Kidney (tissue), 22 donors: ENCODE measurements at places on chromosomes 2 and 18. TPM values are rescaled to one million over a fixed set of nuclear protein-coding genes. Genes with fewer than 3 reads are reported as not detected.

The ALK gene
- polyA plus RNA-seq = not detected

The ENOSF1 gene
- polyA plus RNA-seq = 110 TPM

The HRH4 gene
- not detected for polyA plus RNA-seq

The ACADL gene
- 15.7 TPM for polyA plus RNA-seq

The DSC2 gene
- polyA plus RNA-seq = 4.1 TPM

The RNF152 gene
- polyA plus RNA-seq = 37.6 TPM

The PKP4 gene
- 120 TPM for polyA plus RNA-seq

GRCh38 chr2:216428618-216429350, 16.5 kb downstream of the SMARCAL1 start:
- no peak for DNase-seq

DNA sequence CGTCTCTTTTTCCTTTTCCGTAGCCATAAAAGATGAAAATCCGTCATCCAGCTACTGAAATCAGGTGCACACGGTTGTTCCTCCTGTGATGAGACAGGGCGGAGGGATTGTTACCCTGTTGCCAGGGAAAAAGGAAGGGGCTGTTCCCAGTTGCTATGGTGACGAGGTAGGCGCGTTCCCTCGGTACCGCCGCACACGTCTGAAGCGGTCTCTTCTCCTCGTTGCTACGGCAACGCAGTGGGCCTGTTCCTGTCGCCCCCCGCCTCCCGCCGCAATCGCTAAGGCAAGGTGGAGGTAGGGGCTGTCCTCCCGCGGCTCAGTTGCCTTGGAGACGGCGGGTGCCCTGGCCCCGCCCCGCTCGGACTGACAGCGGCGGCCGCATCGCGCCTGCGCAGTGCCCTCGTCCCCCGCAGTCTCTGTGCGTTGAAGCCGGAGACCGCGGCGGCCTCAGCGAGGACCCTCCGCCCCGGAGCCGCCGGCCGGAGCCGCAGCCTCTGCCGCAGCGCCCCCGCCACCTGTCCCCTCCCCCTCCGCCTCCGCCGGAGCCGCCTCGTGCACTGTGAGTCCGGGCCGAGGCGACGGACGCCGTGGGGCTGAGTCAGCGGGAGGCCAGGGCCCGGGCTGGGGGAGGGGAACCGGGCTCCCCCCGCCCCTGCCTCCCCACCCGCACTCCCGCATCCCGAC, at the start of gene MAPRE3:
TSS of gene MAPRE3 (plus strand) at position 394 of the 684 bp plus-strand sequence. CDS start 51,582 bp downstream, outside the sequence.
- peak; percentile 92 for DNase-seq

- no peak for DNase-seq
Observed at GRCh38 chr2:2787301-2787907, 456.3 kb upstream of the MYT1L start.

DNA sequence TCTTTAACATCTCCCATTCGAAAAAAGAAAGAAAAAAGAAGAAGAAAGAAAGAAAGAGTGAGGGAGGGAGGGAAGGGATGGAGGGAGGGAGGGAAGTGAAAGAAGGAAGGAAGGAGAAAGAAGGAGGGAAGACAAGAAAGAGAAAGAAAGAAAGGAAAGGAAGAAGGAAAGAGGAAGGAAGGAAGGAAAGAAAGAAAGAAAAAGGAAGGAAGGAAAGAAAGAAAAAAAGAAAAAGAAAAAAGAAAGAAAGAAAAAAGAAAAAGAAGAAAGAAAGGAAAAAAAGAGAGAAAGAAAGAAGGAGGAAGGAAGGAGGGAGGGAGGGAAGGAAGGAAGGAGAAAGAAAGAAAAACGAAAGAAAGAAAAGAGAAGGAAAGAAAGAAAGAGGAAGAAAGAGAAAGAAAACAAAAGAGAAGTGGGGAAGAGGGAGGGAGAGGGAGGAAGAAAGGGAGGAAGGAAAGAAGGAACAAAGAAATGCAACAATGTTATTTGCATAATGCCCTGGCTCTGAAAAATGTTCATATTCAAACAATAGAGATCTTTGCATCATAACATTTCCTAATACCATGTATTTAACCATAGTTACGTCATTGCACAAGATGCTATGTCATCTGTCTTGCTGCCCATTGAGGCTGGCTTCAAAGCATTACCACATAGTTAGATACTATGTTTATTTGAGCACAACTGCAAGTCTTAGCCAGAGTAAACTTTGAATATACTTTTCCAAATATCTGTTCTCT, 550.6 kb downstream of the DSC3 start:
- no peak for DNase-seq

DNA sequence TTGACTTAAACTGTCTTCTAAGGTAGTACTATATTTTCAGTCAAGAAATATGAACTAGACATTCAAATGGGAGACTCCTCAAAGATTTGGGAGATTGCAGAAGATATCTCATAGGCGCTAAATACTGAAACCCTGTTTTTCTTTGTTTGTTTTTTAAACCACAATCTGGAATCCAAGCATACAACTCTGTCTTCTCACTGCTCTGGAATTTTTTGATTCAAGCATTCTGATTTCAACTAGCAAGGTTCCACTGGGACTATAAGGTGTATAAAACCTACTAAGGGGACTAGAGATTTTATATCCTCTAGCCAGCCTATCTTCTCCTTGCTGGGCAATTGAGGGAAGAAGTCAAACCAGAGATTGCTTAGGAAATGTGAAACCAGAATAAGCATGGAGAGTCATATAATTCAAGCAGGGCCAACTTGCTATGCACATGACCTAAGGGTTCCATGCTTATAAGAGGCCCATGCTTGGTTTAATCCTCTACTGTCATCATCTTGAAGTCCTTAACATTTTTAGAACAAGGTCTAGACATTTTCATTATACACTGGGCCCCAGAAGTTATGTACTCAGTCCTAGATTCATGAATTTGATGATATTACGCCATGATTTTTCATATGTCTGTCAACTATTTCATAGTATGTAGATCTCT, 405.5 kb downstream of the PARD3B start:
- DNase-seq = no peak

DNA sequence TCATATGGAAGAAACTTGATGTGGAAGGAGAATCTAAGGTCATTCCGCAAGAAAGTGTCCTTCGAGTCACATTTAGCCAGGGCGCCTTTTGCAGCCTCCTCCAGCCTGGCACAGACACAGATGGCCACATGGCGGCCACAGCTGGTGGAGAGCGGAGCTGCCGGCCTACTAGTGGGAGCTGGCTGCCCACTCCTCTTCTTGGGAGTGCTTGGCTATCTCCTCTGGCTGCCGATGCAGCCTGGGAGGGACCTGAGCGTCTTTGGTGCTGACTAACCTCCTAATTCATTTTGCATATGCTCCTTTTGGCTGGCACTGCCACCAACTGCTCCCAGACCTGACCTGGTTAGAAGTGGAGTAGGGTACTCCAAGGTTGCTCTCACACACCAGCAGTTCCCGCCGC, 199.3 kb upstream of the MYT1L start:
- no peak for DNase-seq

DNA sequence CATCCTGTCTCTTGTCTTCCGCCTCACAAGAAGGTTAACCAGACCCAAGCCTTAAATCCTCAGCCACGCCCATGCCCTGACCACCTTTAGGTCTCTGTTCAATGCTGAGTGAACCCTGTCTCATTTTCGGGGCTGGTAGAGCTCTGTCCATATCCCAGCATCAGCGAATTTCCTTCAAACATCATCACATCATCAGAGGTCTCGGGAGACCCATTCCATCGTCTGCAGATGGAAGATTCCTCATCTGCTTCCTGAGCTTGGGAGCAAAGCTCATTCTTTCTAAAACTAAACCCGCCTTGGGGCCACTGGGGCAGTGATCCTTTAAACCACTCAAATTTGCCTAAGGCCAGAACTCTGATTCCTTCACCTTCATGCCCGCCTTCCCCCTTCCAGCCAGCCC, 173.7 kb downstream of the TTC32 start:
- no peak for DNase-seq

GRCh38 chr2:82314836-82315472, 2010.4 kb upstream of the LRRTM1 start:
- DNase-seq = no peak

DNA sequence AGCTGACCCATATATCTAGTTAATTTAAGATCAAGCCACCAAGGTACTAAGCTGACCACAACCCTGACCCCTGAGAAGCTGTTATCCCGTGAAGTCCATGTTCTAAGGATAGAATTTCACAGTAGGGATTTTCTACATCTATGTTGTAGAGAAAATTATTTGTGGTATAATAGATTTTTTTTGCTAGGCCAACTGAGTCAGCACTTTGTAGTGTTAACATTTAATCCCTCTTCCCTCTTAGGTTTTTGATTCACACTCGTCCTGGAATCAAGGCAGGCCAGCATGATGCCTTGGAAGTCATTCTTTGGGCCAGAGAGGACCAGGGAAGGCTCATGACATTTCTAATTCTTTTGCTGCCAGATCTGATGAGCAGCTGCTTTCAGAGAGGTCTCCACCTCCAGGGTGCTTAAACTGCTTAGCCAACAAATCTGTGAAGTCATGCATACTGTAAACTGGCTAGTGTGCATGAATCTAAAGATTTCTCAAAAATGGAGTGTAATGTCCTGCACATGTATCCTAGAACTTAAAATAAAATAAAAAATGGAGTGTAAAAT, 102.5 kb downstream of the RBM43 start:
- no peak for DNase-seq

DNA sequence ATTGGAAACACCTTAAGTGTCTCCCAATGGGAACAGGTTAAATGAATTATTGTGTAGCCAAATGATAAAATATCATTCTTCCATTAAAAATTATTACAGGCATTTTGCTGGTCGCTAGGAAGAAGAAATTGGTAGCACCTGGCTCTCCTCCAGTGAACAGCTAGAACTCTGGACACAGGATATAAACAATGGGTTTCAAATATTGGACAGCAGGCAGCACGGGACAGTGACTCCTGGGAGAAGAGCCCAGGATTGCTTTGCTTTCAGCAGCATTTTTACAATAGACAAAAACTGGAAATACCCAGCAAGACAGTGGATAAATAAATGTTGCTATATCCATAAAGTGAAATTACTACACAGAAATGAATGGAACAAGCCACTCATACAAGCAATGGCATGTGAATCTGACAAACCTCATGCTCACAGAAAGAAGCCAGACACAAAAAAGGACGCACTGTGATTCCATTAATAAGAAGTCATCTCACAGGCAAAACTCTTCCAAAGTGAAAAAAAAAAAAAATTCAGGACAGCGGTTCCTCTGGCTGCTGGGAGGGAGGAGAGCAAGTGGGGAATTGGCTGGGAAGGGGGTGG, 50.5 kb downstream of the LAMA1 start:
- DNase-seq = no peak

GRCh38 chr2:44148999-44149398, 19.7 kb upstream of the PPM1B start:
- DNase-seq = no peak

- no peak for DNase-seq
Observed at GRCh38 chr18:8462651-8463185, 146.5 kb upstream of the RAB12 start.

DNA sequence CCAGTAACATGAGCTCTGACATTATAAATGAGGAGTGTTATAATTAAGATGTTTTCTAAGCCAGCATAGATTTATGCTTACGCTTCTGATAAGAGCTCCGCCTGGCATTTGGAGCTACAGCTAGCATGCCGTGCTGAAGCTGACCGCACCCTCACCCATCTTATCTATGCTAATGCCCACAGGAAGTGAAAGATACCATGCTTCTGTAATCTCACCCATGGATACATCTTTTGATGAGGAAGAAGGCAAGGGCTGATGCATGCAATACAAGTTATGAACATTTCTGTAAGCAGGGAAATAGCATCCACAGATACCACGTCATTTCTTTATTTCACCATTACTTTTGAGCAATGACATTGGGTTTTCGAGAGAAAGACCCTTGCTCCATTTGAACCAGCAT, 82.3 kb downstream of the ARL4C start:
- no peak for DNase-seq

DNA sequence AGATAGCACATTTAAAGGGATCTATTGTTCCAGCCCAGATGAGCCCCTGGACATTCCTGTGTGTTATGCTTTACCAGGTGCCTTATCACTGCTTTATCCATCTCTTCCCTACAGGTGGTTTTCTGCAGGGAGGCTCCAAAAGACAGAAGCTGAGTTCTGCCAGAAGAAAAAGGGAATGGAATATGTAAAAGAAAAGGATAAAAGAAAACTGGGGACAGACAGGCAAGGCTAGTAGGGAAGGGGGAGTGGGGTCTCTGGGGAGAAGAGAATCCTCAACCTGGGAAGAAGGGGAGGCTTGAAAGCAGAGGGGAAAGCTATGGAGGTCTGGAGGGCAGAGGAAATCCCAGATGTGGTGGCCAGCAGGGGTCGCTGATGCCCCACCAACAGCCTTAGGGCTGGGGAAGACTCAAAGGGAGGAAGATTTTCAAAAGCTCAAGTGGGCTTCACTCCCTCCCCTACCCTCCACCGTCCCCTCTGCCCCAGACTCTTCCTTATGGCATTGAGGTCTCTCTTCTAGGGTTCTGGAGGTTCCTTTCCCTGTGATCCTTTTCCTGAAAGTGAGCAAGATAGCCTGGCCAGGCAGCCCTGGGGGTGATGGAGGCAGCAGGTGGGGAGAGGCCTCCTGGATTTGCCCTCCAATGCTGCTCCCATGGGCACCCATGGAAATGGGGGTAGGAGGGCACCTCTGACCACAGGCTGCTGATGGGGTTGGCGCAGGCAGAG, 178.1 kb upstream of the PKDCC start:
- peak; percentile 91 for DNase-seq

DNA sequence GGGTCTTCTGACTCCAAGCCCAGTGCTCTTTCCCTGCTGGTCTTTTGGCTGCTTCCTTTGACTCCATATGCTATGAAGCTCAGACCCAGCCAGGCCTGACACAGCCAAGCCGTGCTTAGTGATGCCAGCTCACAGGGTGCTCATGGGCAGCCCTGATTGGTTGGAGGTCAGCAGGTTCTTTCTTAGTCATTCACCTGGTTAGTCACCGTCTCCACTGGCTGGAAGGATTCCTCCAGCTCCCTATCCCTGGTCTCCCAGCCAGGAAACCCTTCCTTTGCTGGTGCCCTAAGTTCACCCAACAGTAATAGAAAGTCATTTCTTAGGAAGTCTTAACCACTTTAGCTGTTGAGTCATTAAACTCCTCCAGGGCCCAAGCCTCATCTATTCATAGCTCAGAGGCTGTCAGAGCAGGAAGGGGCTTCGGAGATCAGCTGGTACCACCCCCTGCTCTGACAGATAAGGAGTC, 3.9 kb downstream of the KCNK3 start:
- DNase-seq = no peak

GRCh38 chr2:119218478-119219064, 5.1 kb upstream of the STEAP3 start:
- peak; percentile 57 for DNase-seq

GRCh38 chr2:201639205-201639604, 4.1 kb downstream of the TMEM237 start:
- no peak for DNase-seq

- DNase-seq = no peak
Observed at GRCh38 chr2:118854507-118855345, 7.3 kb upstream of the EN1 start.

- no peak for DNase-seq
Observed at GRCh38 chr18:37006742-37007141, 177.8 kb downstream of the KIAA1328 start.
